ENCODE measurements at places on chromosomes 13 and 19.

DNA sequence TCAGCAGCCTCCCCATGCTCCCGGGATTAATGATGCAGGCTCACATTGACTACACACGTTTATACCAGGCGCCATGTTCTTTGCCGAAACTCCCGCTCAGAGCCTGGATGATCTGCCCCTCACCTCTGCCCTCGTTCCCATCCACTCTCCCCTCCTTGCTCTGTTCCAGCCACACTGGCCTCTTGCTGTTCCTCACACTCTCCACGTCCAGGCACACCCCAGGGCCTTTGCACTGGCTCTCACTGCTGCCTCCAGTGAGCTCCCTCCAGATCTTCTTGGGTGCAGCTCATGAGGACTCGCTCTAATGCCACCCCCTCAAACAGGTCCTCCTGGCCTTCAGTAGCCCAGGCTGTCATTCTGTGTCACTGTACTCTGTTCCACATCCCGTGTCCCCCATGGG is 39.2 kb downstream of the DPF1 start:
- DNase-seq, result no peak

GRCh38 chr19:38484747-38485146 is 51.3 kb downstream of the RYR1 start:
- no peak for DNase-seq

DNA sequence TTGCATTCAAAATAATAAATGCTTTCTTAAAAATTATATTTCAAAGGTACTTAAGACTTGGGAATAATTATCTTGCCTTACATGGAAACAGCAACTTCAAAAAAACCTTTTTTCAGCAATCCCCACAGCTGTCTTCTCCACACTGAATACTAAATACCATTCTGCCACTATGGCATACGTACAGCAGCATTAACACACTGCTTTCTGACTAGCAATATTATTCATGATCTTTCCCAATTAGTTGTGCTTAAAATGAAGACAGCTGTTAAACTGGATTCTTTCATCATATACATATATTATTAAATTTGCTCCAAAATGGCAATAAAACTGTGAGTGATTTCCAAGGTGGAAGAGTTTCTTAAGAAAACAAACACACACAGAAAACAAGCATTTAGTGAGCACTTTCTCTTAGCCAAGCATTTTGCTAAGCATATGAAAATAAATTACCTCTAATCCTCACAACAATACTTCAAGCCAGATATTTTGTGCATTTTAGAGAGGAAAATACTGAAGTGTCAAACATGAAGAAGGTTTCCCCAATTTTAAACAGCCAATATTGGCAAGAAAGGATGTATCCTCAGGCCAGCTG is 609.5 kb downstream of the SLITRK1 start:
- no peak for DNase-seq

DNA sequence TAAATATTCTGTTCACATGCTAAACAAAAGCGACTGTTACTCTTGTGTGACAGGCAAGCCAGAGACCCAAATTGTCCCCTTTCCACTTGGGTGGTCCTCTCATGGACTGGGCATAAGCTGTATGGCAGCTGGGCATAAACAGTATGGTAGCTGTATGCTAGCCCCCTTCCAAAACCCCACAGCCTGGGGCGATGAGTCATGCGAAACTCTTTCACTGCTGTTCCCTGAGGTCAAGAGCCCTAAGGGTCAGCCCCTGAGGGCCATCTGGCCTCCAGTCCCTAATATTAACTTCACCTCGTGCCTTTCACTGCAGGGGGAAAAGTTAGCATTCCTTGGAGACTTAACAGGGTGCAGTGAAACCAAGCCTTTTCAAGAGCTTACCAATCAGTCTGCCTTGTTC is 45.6 kb upstream of the ZNF562 start:
- DNase-seq, result no peak

GRCh38 chr13:44719857-44720671 is 143.9 kb upstream of the TSC22D1 start:
- DNase-seq, result no peak

GRCh38 chr19:50414864-50415660 is 3.7 kb upstream of the SPIB start:
- peak; percentile 74 for DNase-seq

- DNase-seq, result no peak
Measured at GRCh38 chr13:103772576-103772975, 706.4 kb upstream of the SLC10A2 start.

DNA sequence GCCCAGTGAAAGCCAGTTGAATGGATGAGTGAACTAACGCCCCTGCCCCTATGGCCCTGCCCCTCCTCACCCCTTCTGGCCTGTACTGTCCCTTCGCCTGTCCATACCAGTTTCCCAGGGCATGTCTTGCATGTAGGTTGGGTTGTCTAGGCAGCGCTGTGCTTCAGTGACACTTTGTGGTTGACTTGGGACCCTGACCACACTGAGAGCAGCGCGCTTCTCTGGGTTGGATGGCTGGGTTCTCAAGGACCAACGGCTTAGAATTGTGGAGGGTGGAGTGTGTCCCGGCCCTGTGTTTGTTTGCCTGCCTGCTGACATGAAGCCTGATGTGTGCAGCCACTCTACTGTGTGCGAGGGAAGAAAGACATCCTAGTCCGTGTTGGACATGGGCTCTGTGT is 15.8 kb downstream of the GATAD2A start:
- no peak for DNase-seq

DNA sequence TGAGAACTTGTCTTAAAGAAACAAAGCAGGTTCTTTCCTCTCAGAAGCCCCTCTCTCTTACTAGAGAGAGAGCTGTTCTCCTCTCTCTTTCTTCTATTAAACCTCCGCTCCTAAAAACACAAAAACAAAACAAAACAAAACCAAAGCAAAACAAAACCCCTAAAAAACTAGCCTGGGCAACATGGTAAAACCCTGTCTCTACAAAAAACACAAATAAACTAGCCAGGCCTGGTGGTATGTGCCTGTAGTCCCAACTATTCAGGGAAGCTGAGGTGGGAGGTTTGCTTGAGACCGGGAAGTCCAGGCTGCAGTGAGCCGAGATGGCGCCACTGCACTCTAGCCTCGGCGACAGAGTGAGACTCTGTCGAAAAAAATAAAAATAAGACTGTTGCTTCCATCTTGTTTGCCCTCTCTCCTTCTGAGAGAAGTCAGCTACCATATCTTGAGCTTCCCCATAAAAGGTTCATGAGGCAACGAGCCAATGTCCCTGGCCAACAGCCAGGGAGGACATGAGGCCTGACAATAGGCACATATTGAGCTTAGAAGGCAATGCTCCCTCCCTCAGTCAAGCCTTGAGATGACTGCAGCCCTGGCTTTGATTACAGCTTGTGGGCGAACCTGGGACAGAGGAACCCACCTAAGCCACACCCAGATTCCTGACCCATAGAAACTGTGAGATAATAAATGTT is 17.5 kb upstream of the FLT3 start:
- no peak for DNase-seq

DNA sequence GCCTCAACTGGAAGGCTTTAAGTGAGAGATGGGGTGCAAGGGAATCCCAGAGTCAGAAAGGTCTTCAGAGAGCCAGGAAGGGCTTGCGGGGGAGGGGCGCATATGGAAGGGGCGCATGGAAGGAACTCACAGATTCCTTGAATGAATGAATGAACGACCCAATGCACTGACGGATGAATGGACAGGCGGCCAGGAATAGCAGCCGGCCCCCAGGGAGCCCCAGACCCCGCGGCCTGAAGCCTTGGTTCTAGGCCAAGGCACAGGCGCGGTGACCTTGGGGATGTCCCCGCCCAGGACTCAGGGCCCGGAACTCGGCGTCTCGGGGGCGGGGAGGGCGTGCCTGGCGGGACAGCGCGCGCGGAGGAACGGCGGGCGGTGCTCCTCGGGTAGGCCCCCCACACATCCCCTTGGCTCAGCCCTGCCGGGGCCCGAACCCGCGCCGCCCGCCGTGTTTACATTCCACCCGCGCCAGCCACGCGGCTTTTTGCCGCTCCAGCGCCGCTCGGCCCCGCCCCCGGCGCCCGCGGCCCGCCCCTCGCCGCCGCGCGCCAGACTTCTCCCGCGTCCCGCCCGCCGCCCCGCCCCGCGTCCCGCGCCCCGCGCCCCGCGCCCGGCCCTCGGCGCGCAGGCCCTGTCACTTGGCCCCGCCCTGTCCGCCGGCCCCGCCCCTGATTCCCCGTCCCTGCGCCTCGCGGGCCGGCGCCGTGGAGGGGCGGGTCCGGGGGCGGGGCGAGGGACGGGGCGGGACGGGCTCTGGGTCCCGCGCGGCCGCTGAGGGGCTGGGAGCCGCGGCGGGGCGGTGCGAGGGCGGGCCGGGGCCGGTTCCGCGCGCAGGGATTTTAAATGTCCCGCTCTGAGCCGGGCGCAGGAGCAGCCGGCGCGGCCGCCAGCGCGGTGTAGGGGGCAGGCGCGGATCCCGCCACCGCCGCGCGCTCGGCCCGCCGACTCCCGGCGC is at the start of gene CCNE1:
Gene CCNE1 (plus strand): TSS at position 867 of the 955 bp plus-strand sequence. CDS start 565 bp downstream, outside the sequence.
- DNase-seq, result peak; percentile 94

GRCh38 chr13:53907891-53908290 is 879.3 kb downstream of the OLFM4 start:
- no peak for DNase-seq

- DNase-seq, result no peak
Measured at GRCh38 chr13:113883314-113883811, 19.5 kb upstream of the GAS6 start.

DNA sequence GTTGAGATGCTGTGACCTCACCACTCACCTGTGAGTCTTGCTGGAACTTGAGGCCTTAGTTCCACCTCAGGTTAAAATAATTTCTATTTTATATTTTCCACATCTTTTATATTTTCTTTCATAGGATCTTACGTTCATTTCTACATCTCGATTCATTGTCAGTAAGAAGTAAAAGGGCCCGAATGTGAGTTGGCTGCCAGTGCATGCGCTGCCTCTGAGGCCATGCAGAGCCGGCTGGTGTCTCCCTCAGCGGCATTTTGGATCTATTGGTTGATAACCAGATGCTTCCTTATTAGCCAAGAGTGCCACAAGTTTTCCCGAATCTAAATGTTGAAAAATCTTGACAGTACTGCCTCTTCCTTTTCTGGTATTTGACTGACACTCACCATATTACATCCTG is 347.3 kb downstream of the TEX29 start:
- DNase-seq, result no peak

DNA sequence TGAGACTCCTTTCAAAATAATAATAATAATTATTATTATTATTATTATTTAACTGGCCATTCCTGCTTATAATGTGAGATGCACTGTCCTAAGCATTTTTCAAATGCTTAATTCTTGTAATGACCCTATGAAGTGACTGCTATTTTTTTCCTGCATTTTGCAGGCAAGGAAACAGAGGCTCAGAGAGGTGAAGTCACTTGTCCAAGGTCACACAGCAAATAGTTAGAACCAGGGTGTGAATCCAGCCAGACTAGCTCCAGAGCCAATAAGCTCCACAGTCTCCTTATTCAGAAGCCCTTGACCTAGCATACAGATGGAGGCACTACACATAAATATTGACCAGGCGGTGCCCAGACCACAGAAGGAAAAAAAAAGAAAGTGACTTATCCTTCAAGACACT is 77.5 kb upstream of the CACNA1A start:
- no peak for DNase-seq

DNA sequence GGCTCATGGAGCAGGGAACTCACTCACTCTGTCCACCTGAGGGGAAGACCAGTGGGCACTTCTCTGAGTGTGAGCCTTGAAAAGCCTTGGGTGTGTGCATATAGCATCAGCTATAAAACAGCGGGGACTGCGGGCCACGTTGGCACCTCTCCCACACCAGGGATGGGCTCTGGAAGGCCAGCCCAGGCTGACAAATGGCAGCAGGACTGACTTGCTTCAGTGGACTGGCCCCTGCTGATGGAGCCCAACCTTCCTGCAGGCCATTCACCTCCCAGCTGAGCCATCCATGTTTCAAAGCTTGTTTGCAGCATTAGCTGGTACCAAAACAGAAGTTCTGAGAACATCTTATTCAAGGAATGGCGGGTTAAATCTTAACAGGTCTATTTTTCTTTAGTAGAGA is 21.0 kb downstream of the TSHZ3 start:
- no peak for DNase-seq

DNA sequence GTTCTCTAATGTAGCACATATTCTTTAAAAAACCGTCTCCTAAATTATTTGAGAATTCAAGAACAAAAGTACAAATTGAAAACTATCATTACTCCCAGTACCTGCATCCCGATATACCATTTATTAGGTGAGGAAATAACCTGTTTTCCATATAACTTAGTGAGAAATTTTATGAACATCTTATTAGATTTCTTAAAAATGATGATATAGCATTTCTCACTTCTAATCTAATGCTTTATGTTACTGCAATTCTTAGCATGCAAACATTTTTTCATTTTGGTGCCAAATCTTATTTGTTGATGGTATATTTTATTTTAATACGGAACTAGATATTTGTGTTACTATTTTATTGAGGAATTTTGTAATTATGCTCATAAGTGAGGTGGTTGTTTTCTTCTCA is 1321.3 kb upstream of the SLC10A2 start:
- DNase-seq, result no peak

GRCh38 chr13:61960981-61961380 is 545.3 kb upstream of the PCDH20 start:
- no peak for DNase-seq

DNA sequence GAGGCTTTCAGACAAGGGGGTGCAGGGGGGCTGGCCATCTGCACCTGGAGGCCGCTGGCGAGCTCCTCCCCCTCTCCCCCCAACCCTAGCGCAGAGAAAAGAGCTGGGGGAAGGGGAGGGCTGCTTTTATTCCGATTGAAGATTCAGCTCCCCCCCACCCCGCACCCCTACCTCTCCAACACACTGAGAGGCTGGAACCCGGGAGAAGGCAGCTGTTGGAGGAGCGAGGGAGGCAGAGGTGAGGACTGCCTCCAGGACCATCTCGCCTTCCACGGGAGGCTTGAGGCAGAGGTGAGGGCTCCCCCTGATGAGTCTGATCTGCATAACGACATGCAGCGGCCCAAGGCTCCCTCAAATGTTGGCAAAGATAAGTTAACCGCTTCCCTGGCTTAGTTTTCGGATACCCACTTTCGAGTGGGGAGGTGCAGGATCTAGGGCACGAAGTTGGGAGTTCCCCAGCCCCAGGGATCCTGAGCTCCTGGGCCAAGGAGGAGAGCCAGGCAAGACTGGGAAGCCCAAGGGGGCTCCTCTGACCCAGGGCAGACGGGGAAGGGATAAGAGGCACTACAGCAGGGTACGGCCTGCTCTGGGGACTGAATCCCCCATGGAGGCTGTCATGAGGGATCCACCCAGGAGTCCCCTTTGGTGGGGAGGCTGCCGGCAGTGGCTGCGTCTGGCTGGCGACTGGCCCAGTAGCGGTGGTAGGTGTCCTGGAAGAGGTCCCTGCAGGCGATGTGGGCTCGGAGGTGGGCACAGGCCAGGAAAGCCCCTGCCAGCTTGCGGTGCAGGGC is 1.2 kb upstream of the NUMBL start:
- DNase-seq, result no peak

Measured in activated CD4-positive, alpha-beta T cell treated with anti-CD3 and anti-CD28 coated beads, Interleukin-2, amount 50 U/mL, for 4 hours (primary cell).